Esophagus squamous epithelium (tissue), 5 donors: ENCODE measurements at places on chromosomes 7 and 10.

DNA sequence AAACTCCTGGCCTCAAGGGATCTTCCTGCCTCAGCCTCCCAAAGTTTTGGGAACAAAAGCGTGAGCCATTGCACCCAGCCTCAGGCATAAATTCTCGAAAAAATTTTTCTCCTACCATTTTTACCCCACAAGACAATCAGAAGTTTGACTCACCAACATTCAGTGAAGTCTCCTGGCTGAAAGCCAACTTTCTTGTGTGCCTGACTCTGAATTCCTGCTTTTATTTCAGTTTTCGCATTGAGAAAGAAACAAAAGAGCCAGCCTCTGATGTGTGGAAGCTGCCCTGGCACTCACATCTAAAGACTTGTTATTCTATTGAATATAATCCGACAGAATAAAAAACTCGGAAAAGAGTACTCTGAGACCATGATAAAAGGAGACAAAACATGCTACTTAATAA, 402.9 kb downstream of the MAGI2 start:
- DNase-seq: no peak

DNA sequence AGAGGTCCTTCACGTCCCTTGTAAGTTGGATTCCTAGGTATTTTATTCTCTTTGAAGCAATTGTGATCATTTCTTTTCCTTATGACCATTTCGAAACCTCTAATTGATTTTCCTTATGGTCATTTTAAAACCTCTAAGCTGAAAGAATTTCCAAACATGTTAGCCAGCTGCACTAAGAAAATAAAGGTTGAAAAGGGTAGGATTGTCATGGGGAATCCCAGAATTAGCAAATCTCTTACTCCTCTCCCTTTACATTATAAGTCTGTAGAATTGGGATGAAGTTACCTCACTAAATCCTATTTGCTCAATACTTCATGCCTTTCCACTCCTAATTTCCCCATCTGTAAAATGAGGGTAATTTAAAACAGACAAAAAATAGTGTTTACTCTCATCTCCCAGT, 79.5 kb downstream of the FAM185A start:
- DNase-seq: no peak

GRCh38 chr10:77975086-77975666, 48.6 kb upstream of the DLG5 start:
- no peak for DNase-seq

GRCh38 chr7:79612022-79612421, 158.6 kb upstream of the MAGI2 start:
- DNase-seq: no peak

DNA sequence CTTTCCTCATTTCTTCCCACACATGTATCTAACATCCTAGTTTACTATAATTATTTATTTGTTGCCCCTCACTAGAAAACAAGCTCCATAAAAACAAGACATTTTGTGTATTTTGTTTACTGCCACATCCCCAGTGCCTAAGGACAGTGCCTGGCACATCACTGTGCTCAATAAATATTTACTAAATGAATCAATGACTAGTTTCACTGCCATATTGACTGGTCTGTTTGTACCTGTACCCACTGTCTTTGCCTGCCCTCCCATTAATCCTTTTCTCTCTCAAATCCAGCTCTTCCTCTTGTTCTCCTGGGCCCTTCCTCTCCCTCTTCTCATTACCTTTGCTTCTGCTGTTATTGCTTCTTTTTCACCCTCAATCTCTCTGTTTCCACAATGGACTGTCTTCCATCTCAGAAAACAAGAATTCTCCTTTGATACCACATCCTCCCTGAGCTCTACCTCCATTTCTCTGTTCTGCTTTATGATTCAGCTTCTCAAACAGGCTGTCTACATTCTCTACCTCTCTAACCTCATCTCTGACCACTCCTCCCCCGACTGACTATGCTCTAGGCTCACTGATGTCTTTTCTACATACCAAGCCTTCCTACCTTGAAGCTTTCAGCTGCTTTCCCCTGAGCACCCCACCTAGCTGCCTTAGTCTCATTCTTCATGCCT, 8.3 kb upstream of the FAM133B start:
- DNase-seq: no peak

DNA sequence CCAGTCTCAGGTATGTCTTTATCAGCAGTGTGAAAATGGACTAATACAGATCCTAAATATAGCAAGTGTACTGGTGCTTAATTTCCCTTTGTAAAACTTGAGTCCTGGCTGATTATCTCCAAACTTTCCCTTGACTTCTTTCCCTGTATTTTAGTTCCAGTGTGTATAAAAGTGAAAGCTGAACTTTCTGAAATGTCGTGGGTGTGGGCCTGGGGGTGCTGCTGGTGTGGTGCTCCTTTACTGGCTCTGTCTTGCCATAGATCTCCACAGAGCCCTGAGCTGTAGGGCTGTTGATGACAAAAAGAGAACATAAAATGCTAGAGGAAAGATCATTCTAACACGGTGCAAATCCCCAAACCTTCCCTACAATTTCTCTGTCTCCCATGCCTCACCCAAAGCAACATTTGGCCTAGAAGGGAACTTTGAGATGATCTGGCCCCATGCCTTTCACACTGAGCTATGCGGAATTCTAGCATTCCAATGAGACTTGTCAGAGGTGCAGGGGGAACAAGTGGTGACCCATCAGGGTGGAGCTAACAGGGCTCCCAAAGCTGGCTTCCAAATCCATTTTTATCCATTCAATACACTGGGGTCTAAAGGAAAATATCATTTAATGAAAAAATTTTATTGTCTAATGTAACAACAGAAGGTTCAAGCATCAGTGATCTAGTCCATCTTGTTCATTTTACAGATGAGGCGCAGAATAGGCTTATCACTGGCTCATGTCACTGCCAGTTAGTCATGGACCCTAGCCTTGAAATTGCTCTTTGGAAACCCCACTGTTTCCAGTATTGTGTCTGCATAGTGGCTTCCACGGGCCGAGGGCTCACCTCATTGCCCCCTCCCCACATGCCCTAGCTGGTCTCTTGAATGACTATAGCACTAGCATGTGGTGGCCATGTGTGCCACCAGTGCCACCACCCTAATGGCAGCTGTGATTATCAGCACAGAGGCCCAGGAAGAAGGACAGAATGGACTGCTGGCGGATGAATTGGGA, 1000.9 kb downstream of the LRMDA start:
- no peak for DNase-seq

DNA sequence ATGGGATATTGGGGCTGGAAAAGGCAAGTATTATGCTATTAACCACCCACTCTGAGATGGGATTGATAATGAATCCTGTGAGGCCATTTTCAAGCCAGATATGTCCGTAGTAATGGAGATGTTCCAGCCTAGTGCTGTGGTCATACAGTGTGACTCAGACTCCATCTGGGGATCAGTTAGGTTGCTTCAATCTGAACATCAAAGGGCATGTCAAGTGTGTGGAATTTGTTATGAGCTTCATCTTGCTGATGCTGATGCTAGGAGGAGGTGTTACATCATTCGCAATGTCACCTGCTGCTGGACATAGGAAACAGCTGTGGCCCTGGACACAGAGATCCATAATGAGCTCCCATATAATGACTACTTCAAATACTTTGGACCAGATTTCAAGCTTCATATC, 144.7 kb downstream of the PLCE1 start:
- no peak for DNase-seq

- DNase-seq: no peak
These were observed 502.2 kb downstream of the ARL4A start for GRCh38 chr7:13189668-13190067.

- DNase-seq: no peak
These were observed 550.0 kb downstream of the TNS3 start for GRCh38 chr7:47031786-47032535.

GRCh38 chr10:25102147-25102822, 72.5 kb upstream of the GPR158 start:
- DNase-seq: no peak

DNA sequence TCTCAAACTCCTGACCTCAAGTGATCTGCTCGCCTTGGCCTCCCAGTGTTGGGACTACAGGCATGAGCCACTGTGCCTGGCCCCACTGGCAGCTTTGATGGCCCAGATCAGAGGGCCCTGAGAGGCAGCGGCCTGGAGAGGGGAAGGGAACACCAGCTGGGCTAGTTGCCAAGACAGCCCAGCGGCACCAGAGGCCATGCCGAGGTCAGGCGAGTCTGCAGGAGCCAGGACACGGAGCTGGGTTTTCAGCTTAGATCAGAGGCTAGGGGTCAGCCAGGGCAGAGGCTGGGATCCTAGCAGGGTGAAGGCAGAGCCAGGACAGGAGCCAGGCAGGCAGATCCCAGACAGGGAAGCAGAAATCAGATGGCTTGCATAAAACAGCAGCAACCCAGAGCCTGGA, 92.9 kb downstream of the MYL10 start:
- DNase-seq: no peak

DNA sequence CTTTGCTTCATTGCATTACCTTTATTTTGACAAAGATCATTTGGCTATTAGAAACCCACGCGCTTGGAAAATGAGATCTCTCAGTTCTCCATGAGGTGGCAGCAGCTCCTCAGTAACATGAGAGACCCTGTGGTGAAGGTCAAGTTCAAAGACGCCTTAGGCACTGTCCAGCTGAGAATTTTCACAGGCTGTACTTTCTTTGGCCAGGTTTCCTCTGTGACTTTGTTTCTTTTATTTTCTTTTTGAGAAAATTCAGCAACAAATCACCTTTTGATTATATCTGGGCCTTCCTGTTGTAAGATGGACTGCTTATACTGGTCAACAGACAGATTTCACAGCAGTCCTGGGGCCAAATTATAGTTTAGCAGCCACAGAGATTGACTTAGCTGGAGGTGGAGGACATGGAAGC, 54.5 kb downstream of the RAB18 start:
- DNase-seq: no peak

- no peak for DNase-seq
These were observed 105.6 kb downstream of the NSUN6 start for GRCh38 chr10:18545621-18546305.

DNA sequence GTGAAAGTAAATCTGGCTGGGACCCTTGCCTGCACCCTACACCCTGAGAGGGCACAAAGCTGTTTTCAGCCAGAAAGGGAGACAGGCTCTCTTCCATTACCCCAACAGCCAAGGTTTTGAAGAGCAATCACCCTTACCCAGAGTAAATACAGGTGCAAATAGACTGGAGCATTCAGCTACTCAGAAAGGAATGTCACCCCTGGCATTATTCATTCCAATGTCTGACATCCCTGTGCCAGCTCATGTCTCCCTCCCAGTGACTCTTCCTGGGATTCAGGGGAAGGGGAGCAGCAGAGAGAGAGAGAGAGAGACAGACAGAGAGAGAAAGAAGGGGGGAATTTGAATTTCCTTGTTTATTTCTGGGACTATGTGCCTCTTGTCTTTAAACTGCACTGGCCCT, 611.8 kb downstream of the SORCS3 start:
- DNase-seq: no peak

DNA sequence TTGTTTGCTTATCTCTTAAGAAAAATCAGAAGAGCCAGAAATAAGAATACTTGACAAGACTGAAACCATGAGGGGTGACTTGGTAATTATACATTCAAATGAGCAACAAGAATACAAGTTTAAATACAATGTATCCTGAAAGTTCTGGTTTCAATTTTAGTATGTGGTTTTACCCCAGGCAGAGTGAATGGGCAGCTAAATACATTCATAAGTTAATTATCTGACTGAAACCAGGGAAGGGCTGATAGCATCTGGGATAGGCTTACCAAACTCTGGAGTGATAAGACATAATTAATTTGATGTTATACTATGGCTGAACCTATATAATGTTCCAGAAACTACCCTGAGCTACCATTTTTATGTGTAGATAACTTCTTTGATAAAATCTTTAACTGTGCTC, 252.2 kb upstream of the PLXNA4 start:
- DNase-seq: no peak

- no peak for DNase-seq
These were observed 541.5 kb upstream of the DPP6 start for GRCh38 chr7:153510674-153511073.

DNA sequence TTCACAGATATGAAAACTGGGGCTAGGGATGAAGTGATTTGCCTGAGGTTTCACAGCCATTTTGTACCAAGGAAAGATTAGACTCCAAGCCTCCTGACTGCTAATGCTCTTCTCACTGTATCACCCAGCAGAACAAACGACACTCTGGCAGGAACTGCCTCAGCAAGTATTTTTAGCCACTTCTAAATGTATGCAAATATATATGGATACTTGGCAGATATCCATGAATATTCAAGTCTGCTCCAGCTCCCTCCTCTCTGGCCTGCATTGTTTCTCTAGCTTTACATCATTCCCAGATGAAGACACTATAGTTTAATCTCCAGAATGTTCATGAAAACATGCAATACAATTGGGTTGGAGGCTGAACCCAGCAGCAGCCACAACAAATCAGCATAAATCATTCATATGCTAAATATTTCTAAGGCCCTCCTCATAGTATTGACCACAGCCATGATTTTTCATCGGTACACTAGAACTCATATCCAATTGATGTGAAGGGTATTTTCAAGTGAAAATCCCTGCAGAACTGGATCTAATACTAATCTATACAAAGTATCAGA, 65.5 kb downstream of the HPSE2 start:
- no peak for DNase-seq

DNA sequence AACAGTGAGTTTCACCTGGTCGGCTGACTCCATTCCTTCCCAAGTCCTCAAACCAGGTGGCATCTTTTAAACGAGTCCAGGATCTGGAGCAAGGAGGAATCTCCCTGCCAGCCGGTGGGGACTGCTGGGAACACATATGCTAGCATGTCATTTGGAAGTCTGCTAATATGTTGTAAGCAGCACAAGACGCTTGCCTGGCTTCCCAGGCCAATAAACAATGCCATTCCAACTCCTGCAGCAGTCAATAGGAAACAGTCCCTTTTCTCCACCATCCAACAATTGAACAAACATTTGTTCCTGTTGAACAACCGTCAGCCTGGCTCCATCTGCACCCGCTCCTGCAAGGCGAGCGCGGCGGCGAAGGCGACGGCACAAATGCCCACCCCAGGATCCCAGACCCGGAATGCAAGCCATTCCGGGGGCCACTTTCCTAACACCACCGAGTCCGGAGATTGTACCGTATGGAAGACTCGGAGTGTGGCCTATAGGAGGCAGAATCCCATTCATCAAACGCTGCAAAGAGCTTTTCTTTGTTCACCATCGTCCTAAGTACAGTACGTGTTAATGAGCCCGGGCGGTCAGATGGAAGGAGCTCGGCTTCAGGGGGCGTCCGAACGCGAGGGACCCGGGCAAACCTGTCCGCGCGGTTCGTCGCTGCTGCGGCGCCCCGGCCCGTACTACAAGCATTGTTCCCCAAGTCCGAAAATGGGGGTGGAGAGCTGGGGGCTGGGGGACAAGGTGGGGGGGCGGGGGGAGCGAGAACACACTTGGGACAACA, 1.6 kb downstream of the FAM53B start:
- no peak for DNase-seq

DNA sequence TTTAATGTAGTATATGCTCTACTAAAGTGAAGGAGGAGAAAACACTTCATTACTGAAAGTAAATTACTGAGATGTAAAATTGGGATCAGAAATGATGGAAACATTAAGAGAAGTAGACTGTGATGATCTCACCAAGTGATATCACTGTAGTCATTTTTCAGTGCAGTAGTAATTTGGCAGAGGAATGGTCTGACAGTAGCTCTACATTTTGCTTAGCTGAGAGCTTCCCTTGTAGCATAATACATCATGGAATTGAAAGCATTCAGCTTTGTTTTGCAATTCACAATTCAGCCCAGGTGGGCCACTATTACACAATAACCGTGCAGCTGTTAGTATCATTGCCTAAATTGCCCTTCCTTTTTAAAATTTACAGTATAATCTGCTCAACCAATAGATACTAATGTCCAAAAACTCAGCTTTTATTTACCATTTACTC, 19.4 kb upstream of the CABCOCO1 start:
- no peak for DNase-seq
